AG20443 (cell line): ENCODE measurements at places on chromosomes 2 and 18.

DNA sequence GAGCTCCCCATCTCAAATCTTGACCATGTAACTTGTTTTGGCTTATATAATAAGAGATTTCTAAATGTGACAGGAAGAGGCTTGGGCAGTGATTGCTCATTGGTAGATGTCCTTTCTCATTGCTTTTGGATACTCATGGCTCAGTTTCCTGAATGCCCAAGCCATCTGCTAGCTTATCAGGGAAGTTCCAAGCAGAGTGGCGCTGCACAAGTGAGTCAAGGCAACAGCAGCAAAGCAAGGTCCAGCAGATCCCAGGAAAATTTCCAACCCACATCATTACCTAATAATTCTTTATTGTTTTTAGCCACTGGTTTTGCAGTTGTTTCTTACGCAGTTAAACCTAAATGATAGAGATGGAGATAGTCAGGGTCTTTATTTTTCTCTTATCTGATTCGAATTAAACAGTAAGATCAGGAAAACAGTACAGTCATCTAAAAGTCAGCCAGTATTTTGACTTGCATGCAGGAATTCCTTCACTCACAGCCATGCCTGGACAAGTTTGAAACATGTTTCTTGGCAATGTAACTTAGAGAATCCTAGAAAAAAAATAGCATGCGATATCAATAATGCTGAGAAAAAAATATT is 349.7 kb upstream of the TMEFF2 start:
- DNase-seq: no peak

- DNase-seq: peak; percentile 27
These were observed 38.3 kb upstream of the NRP2 start for GRCh38 chr2:205644018-205644417.

GRCh38 chr2:10834068-10834655 is 21.6 kb upstream of the PDIA6 start:
- no peak for DNase-seq

DNA sequence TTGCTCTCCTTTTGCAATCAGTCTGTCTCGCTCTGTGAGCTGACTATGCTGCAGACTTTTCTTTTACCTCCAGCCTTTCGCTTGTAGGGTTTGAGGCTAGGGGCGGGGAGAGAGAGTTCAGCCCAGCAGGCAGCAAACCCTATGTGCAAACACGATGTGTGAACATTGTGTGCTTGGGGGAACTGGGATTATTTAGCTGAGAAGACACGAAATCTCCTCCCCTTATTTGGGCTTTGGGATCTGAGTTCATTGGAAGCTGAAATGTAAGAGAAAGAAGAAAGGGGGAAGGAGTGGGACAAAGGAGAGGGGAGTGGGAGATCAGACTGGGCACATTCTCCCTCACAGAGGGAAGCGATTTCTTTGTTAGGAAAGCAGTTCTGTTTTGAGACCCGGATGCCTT is 189.6 kb upstream of the TNP1 start:
- no peak for DNase-seq

DNA sequence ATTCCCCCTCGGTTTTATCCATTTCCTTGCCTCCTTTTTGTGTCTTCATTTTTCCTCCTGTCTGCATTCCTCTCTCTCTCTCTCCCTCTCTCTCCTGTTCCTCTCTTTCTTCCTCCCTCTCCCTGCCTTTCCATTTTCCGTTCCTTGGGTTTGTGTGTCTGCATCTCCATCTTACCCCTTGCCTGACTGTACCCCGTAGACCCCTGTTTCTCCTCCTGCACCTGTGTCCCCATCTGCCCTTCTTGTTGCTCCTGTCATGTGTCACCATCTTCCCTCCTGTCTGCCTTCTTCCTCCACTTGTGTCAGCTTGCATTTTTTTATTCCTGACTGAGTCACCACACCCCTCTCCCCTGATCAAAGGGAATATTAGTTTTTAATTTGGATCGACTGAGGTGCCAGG is 1.8 kb downstream of the CDK5R2 start:
- DNase-seq: no peak

- no peak for DNase-seq
These were observed 92.1 kb downstream of the DYM start for GRCh38 chr18:49368161-49368875.

GRCh38 chr2:157233506-157233905 is 24.0 kb upstream of the GALNT5 start:
- DNase-seq: peak; percentile 16

GRCh38 chr2:70557171-70557838 is 3.7 kb upstream of the TGFA start:
- no peak for DNase-seq

- DNase-seq: peak; percentile 70
These were observed 39.1 kb downstream of the FBXO11 start for GRCh38 chr2:47867205-47867604.

DNA sequence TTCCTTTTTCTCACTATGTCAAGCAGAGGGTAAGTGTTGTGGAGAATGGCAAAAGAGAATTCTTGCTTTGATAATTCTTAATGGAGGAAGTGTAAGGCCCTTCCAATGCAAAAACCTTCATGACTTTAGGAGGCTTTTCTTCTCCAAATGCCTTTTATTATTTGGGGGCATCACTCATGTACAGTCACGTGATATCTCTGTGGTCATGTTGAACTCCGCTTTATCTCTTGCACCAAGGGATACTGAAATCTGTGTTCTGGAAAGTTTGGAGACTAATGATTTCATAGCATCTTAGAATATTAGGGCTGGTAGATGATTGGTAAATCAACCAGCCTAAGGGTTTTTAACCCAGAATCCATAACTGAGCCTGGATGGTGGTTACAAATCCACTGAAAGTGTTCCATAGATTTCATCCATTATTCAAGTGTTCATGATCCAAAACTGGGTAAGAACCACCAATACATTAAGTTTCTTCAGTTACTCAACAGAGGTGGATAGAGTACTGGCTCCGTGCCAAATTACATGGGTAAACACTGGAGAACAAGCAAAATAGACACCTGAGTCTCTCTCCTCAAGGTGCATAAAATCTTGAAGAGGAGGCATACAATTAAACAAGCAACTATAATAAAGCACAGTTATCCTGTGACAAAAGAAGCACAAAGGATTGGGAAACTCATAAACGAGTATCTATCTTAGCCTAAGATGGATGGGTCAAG is 169.6 kb upstream of the EPHA4 start:
- DNase-seq: no peak

- no peak for DNase-seq
These were observed 21.7 kb downstream of the EPB41L5 start for GRCh38 chr2:120034621-120035020.

GRCh38 chr2:235223011-235223410 is 270.8 kb upstream of the AGAP1 start:
- no peak for DNase-seq

DNA sequence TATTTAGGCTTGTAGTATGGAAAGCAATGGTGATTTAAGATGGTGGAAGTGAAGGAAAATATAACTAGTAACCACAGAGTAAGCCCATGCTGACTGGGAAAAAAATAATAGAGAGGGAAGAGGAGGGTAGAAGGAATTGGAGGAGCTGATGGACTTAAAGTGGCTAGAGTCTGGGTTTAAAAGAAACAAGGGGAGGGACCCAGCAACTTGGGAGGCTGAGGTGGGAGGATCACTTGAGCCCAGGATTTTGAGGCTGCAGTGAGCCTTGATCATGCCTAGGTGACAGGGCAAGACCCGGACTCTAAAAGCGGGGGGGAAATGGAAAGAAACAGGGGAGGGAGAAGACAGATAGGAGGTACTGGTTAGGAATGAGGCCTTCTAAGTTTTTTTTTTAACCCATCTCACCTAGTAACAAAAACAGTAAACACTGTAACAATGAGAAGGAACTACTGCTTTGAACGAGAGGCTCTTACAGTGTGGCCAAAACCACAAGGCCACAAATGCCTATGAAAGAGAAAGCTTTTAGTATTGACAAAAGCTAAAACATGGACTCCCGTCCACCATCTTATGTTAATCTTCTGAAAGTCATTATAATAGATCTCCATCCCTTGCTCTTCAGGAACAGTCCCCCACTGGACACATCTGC is 26.6 kb downstream of the METTL8 start:
- no peak for DNase-seq

- DNase-seq: no peak
These were observed 53.5 kb downstream of the TEX51 start for GRCh38 chr2:126952216-126952615.

DNA sequence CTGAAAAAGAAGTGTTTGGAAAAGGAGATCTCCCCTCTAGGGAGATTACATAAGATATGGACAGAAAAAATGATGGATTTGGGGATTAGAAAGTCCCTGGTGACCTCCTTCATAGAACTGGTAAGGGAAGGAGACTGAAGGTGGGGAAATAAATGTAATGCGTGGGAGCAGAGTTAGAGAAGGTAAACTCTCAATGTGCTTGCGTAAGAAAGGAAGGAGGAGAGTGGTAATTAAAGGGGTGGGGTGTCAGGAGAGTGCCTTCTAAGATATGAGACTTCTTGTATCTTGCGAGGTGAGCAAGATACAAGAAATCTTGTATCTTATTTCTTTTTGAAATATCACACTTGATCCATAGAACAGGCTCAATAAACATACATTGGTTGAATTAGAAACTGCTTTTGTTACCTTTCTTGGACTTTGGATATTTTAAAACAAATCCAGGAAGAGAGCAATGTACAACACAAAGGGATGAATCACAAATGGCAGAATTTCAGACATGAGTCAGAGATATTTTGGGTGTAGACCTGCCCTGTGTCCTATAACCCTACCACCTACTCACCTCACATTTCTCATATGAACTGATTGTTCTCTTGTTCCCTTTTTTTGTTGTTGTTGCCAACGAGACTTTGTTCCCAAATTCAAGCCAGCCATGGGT is 342.4 kb downstream of the INSIG2 start:
- DNase-seq: peak; percentile 64

DNA sequence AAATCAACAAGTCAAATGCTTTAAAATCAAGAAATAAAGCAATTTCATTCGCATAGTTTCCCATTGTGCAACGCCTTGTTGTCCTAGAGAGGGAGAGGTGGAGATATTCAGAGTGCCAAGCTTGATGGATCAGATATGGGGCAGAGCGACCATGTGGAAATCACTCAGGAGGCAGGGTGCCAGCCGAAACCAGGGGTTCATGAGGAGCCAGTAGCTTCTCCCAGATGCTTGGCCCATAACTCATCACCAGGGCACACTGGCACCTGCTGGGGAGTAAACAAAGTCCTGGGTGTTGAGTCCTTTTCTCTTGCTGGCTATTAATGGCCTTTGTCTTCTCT is 53.0 kb upstream of the ASAP2 start:
- peak; percentile 37 for DNase-seq

DNA sequence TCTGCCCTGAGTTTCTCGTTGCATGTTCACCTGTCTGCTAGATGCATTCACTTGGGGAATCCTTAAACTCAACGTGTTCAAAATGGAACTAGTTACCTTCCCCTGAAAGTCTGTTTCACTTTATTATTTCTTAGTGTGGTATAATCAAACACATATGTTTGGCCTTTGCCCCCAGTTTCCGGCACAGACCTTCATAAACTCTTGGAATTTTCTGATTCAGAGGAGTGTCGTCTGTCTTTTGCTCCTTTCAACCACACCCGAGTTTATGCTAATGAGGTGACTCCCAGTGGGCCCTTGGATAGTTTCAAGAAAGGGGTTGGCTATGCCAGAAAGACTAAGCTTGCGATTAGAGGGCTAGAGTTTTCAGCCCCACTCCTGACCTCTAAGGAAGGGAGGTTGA is 198.9 kb downstream of the CDCA7 start:
- DNase-seq: peak; percentile 52

- no peak for DNase-seq
These were observed 20.1 kb upstream of the ALLC start for GRCh38 chr2:3637692-3638455.

GRCh38 chr2:31832363-31832762 is 178.4 kb downstream of the MEMO1 start:
- no peak for DNase-seq

DNA sequence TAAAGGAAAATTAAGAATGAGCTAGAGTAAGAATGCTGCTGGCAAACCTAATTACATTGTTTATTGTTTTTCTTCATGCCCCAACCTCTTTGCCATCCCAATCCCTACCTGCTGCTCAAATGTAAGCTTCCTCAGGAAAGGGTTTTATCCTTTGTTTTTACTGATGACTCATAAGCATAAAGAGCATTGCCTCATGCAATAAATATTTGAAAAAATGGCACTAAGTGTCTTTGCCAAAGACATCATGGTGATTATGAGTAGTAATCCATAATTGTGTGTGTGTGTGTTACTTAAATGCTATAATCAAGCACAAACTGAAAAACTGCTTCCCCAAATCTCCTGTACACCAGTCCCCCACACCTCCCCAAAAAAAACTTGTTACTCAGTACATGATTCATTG is 53.4 kb downstream of the DNER start:
- no peak for DNase-seq

DNA sequence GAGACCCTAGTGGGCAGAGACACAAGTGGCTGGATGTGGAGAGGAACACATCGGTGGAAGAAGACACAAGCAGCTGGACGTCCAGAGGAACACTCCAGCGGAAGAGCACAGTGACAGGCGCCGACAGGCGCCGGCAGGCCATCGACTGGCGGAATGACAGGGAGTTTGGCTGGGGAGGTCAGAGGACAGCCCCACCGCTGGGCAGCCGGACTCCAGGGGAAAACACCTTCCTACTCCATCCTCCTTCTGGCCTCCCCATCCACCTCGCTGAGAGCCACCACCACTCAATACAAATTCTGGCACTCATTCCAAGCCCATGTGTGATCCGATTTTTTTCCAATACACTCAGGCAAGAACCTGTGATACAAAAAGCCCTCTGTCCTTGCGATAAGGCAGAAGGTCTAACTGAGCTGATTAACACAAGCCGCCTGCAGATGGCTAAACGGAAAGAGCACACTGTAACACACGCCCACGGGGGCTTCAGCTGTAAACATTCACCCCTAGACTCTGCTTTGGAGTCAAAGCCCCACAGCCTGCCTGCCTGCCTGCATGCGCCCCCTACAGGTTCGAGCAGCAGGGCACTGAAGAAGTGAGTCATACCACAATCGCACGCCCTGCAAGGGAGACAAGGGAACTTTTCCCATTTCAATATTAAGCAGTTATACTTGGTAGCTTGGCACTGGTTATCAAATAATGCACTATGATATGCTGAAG is 50.2 kb upstream of the LRP1B start:
- no peak for DNase-seq

- no peak for DNase-seq
These were observed 66.8 kb downstream of the MSTN start for GRCh38 chr2:189995679-189996078.

DNA sequence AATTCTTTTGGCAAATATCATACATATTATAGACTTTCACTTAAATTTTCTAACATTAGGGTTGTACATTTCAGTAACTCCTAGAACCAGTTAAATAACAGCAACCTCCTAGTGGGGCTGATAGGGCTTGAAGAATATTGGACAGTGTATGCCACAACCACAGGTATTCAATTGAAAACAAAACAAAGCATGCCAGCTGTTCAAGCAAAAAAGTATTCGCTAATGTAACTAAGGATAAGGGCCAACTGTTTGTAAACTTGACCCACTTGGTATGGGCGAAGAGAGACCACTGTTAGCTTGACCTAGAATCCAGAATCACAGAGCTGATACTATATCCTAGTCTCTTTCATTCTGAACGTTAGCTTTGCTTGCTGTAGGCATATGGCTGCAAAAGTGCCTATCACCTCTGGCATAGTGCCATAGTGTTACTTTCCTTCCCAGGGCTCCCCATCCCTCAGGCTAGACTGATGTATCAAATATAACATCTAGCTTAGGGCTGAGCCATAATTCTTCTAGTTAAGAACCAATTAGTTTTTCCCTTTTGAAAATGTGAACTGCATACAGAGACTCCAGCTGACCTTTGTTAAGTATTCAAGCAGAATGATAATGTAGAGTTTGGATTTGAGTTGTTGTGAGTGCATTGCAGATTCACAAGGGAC is 458.8 kb upstream of the NRXN1 start:
- no peak for DNase-seq

- no peak for DNase-seq
These were observed 260.8 kb downstream of the SH3BP4 start for GRCh38 chr2:235212501-235213158.
